ENCODE measurements at places on chromosomes 4 and X.

DNA sequence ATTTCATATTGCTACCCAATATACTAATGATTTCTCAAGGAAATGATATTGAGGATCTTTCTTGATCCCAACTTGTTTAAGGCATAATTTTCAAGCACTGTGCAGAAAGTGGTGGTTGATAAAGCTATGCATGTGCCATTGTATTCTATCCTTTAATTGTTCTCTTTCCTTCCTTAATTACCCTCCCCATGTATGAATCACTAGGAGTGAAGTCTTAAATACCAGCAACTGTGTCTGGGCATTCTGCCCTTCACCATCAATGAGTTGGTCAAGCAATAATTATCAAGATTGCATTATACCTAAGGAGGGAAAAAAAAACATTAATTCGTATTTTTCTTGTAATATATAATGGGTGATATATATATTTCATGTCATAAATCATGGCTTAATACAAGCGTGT, 111.8 kb upstream of the FRMPD4 start:
- no peak for DNase-seq

- DNase-seq = no peak
These were observed 15.8 kb downstream of the SASH3 start for GRCh38 chrX:129795584-129795983.

DNA sequence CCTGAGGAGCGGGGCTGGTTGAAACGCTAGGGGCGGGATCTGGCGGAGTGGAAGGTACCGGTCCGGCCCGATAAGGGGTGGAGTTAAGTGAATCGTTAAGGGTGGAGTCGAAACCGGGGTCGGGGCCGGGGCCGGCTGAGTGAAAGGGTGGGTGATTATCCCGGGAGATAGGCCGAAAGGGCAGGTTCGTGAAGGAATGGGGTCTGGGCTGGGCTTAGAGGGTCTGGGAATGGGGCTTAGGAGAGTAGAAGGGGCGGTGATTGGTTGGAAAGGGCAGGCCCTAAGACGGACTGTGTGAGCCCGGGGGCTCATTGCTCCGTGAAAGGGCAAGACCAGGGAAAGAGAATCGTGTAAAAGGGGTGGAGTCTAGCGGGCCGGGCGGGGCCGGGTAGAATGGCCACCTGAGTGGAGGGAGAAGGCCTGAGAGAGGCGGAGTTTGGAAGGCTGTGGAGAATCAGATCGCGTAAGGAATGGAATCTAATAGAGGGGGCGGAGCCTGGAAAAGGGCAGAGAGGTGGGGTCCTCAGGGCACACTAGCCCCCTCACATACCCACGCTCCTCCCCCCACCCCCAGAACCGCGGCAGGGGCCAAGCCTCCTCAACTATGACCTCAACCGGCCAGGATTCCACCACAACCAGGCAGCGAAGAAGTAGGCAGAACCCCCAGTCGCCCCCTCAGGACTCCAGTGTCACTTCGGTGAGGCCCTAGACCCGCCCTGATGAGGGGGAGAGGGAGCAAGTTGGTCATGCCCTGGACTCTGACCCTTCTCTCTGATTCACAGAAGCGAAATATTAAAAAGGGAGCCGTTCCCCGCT, 430 bp downstream of the HDAC6 start:
- DNase-seq = peak; percentile 81

DNA sequence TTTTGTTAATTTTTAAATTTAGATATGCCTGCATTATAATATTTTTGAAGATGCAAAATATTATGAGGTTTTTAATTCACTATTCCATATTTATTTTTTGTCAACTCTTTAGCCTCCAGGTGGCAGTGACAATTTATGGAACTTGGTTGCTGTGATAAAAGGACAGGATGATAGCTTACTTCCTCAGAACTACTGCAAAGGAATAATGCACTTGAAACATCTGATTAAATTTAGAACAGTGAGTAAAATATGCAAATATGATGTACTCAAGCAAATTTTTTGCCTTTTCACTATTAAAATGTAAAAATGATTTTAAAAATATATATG, 45.1 kb downstream of the SPATA4 start:
- DNase-seq = no peak

DNA sequence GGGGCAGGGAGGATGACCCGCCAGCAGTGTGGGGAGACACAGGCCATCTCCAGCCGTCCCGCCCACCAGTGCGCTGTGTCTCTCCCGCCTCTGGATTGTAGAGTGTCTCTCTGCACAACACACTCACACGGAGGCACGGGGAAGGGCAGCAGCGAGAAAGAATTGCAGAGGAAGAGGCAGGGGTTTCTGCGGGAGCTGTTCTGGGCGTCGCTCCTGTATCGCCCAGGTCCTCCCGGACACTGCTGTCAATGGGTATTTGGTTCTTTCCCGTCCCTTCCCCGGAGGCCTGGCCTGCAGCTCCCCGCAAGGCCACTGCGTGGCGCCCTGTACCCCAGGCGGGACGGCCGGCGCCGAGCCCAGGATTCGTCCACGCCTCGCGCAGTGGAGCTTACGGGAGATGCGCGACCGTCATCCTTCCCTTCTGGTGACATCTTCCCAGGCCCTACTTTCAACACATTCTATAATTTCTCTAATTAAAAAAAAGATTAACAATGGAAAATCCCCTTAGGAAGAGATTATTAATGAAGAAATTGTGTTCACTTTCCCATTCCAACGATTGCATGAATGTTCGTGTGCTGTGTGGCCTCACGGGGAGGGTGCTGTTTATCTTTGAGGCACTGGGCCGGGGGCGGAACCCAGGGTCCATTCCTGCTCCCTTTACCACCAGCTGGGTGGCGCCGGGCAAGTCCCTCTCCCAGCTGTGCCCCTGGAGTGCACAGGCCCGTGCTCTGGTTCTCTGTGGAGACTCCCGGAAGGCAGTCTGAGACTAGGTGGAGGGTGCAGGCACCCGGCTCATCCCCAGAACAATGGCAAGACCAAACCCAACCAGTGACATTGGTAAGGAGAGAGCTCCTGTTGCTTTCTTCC, 95.7 kb downstream of the CPZ start:
- DNase-seq = no peak

GRCh38 chr4:123785538-123785937, 388.9 kb downstream of the SPRY1 start:
- no peak for DNase-seq

DNA sequence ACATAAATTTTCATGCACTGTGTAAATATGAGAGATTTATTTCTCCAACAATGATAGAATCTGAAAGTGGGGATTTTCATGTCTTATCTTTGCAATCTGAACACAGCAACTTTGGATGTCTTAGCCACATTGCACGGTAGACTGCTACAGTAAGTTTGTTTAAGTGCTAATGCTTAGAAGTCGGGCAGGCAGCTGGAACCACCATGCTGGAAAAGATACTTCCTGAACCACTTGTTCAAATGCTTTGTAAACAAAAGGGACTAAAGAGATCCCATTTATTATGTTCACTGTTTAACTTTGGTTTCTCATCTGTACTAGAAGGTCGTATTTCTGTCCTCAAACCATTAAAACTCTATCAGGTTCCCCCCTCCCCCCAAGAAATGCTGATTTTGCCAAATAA, 555.9 kb upstream of the DIPK2B start:
- peak; percentile 73 for DNase-seq

GRCh38 chr4:25870081-25870480, 7.3 kb upstream of the SEL1L3 start:
- no peak for DNase-seq

DNA sequence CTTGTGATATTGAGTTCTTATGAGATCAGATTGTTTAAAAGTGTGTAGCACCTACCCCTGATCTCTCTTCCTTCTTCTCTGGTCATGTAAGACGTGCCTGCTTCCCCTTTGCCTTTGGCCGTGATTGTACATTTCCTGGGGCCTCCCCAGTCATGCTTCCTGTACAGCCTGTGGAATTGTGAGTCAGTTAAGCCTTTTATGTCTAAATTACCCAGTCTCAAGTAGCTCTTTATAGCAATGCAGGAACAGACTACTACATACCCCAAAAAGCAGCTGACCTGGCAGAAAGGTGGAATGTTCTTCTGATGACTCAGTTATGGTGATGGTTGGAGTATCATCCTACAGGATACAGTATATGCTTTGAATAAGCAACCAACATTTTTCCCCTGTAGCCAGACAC, 11.4 kb upstream of the MCUB start:
- no peak for DNase-seq

- no peak for DNase-seq
These were observed 202.2 kb downstream of the TRIML1 start for GRCh38 chr4:188341428-188341827.

- no peak for DNase-seq
These were observed 147.5 kb upstream of the TACR3 start for GRCh38 chr4:103867311-103867710.

DNA sequence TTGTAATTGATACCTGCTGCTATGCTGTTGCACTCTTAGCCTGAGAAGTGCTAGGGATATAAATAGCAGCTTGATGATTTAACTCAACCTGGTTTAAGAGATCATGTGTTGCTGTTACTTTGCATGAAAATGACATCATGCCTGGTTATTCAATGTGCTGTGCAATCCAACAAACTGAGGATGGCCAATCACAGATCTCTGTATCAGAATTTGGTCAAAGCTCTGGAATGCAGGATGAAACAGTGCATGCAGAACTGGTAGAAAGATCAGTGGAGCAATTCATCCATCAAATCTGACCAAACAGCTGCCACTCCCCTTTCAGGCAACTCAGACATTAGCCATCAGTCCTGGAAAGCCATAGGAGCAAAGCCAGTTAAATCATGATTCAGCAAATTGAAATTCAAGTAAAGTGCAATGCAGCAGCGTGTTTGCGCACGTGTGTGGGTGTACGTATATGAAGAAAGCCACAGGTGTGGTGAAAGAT, 160.3 kb upstream of the RASGEF1B start:
- no peak for DNase-seq

- DNase-seq = no peak
These were observed 464.1 kb upstream of the TRAM1L1 start for GRCh38 chr4:117549524-117549923.

- DNase-seq = no peak
These were observed 147.9 kb downstream of the SLC4A4 start for GRCh38 chr4:71486550-71487343.

DNA sequence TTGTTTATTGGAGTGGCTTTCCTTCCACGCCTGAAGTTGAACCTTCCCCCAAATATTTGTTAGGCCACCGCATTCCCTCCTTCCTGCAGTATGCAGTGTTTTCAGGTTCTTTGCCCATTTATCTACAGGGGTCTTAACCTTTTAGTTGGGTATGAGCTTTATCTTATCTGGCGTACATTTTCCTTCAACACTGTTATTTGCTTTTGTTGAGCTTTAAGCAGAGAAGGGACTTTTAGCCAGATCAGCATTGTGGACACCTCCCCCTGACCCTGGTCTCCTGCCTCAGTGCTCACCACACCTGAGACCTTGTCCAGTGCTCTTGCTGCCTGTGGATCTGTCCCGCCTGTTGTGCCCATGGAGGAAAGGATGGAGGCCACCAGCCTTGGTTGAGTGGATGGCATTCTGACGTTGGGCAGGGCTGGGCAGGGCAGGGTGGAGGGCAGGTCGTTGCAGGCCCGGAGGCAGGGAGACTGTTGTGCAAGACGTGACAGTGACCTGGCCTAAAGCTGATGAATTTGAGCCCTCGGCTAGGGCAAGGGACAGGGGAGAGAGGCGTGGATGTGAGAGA, 998 bp upstream of the DUSP9 start:
- DNase-seq = no peak

DNA sequence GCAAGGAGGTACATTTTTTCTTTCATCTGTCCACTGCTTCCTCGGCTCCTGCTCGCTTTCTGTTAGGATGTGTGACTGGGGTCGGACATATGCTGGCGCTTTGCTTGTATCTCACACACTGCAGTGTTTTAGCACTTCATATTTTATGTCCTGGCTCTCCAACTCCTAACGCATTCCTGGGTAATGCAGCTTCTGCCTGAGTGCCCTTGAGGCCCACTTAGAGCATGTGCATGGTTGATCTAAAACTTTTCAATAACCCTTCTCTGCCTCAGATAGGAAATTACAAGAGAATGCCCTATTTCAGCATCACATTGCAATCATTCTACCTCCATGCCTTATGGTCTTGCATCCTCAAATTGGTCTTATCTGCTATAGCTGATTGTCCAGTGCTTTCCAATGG, 65.3 kb downstream of the NEIL3 start:
- DNase-seq = no peak

- DNase-seq = no peak
These were observed 314.9 kb upstream of the GRIA3 start for GRCh38 chrX:122869171-122869570.

- no peak for DNase-seq
These were observed 33.5 kb upstream of the CYP2U1 start for GRCh38 chr4:107897823-107898222.

GRCh38 chr4:53221832-53222480, 143.9 kb downstream of the SCFD2 start:
- no peak for DNase-seq

- peak; percentile 49 for DNase-seq
These were observed 2.9 kb upstream of the FAT1 start for GRCh38 chr4:186726426-186727168.

DNA sequence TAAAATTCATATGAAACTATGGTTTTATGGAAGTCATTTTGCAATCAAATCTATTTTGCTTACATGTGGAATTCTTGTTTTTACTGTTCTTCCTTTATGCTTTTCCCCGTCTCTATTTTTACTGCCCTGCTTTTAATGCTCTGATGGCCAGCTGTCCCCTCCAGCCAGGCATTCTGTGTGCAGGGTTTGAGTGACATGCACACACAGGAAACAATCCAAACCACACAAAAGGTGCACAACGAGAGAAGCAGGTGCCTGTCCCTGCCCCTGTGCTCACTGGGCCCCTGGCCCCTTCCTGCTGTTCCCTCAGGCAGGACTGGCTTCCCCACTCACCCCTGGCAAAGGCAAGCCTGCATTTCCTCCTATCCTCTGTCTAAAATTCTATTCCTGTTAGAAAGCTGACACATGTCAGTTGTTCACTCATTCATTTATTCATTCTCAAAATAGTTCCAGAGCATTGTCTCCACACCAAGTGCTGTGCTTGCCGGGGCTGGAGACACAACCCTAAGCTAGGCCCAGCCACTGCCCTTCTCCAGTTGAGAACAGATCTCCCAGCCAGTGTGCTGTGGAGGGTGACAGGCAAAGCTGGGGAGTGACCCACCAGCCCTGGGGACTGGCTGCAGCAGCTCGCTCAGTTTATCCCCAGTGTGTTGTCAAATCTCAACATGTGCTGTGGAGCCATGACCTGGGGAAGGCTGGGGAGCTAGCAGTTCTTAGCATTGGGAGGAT, 346.3 kb downstream of the FBXW7 start:
- DNase-seq = peak; percentile 42

- no peak for DNase-seq
These were observed 69.8 kb downstream of the ZNF827 start for GRCh38 chr4:145868637-145869409.

GRCh38 chrX:136920001-136920400, 39.5 kb upstream of the RBMX start:
- DNase-seq = peak; percentile 2

DNA sequence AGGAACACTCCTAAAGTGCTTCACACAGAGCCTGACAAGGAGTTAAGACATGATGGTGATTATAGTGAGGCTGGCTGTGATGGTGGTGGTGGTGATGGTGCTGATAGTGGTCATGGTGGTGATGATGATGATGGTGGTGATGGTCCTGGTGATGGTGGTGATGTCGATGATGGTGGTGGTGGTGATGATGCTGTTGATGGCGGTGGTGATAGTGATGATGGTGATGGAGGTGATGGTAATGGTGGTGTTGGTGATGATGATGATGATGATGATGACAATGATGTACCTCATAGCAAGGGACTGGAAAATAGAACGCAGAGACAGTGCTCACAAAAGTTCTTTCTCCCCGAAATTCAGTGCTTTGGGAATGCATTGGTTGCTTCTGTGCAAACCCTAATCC, 34.3 kb upstream of the PSAPL1 start:
- DNase-seq = no peak
